ENCODE measurements at places on chromosomes 2 and 18.
A peak's percentile ranks its signal among the peaks of the same experiment; 100 is the strongest.

GRCh38 chr2:2827046-2827636 lies 496.1 kb upstream of the MYT1L start:
- no peak for DNase-seq

- peak; percentile 57 for DNase-seq
Observed at GRCh38 chr2:20065885-20066602, 14.6 kb upstream of the LAPTM4A start.

DNA sequence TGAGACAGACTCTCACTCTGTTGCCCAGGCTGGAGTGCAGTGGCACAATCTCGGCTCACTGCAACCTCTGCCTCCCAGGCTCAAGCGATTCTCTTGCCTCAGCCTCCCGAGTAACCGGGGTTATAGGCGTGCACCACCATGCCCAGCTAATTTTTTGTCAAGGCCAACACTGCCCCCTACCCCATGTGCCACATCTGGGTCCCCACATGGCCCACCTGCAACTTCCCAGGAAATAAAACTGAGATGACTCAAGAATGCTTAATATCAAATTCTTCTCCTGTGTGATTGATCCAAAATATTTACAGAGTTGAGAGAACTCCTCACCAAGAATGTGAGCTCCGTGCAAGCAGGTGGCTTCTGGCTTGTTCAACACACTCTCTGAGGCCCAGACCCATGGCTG lies 9.1 kb downstream of the AP1S3 start:
- no peak for DNase-seq

DNA sequence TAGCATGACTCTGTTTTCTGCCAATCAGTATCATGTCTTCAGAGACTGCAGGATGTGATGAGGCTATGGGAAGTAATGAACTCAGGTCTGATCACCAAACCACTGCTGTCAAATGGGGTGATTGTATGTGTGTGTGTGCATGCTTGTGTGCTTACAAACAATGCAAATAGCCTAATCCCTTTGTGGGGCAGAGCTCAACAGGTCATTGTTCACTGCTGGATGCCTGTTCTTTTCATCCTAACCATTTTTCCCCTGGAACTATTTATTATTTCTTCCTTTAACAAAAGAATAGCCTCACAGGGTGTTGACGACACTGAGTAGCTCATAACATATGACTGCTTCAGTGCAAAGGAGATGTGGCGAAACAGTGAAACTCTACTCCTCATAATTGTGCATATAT lies 55.9 kb downstream of the NXPH2 start:
- DNase-seq: no peak

DNA sequence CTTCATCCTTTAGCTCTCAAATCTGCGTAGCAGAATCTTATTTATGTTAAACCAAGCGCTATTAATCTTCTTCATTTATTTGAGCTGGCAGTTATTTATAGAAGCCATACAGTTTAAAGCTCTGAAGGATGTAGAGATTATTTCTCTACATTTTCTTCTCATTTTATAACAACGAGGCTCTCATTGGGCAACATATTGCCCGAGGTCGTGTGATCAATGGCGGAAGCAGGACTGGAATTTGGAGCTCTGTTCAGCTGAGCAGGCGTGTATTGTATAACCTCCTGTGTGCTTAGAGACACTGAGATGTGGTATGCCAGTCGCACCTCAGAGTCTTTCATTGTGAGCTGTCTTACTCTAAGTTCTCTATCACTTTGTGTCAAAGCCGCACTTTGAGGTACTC lies 17.5 kb upstream of the DRC1 start:
- DNase-seq: no peak

DNA sequence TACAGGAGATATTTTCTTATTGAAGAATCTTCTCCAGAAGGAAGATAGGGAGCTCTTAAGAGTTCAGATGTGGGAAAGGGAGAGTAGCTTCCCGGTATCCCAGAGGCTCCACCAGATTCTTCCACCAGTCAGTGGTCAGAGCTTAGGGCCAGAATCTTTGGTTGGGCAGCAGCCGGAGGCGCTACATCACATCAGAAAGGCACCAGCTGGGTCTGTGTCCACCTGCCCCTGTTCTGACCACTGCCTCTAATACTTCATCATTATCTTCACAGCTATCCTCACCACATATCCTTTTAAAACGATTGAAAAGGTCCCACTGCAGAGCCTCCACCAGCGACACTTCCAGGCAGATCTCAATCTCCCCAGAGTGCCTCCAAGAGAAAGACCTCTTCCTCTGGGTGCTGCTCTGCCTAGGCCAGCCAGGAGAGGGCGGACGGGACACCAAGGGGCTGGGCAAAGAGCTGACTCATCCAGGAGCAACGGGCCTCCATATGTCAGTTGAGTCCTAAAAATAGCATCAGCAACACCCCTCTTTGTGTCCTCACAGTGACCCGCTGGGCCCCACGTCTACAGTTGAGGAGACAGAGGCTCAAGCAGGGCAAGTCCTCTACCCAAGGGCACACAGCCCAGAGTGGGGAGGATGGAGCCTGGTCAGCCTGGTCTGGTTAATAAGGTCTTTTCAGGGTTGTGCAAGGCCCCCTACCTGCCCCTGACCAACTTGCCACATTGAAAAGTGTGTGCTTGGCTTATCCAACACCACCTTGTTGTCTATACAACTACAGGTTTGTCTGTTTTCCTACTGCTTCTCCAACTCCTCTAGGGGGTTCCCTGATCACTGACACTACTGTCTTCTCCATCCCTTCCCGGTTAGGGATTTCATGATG lies 81.2 kb downstream of the ADD2 start:
- DNase-seq: peak; percentile 33

DNA sequence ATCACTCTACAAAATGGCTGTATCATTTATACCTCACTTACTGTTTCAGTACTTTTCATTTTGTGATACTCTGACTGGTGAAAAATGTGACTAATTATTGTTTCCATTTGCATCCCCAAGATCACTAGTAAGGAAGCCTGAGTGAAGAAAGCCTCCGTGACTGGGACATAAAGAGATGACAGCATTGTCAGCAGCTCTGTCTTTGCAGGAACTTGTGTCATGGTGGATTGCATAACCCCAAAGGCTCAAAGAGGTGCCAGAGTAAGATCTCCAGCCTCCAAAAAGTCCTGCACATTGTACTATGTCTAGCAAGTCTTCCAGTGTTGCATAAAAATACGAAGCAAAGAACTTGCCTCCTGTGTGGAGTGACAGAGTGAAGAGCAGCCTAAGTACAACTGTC lies 187.5 kb upstream of the CRIM1 start:
- DNase-seq: no peak

DNA sequence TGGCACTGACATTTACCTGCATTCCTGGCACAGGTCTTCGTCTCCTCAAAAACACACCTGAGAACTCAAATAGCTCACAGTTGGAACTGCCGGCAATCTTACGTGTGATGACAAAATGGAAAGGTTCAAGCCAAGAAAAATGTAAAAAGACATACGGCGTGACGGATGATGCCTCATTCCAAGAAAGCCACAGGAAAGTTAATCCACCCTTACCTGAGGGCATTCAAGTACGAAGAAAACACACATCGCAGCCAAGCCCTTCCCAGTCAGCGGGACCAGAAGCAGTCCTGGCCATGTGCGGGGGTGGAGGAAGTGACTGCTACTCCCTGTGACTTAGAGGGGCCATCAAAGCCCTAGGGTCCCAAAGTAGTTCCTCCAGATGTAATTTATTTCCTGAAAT lies 986.3 kb upstream of the CELF4 start:
- DNase-seq: no peak

DNA sequence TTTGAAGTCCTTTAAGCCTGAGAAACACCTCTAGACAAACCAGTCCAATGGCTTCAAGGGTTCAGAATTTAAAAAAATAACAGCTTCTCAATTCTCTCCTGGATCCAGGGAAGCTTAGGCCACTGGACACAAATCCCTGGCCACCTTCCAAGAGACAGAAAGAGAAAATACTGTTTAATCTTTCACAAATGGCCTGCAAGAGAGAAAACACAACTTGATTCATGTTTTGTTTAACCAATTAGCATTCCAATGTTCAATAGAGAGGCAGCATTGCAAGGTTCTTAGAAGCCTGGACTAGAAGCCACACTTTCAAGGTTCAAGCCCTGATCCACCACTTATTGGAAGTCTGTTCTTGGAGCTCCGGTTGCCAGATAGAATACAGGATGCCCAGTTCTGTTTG lies 109.0 kb upstream of the PARD3B start:
- DNase-seq: no peak

DNA sequence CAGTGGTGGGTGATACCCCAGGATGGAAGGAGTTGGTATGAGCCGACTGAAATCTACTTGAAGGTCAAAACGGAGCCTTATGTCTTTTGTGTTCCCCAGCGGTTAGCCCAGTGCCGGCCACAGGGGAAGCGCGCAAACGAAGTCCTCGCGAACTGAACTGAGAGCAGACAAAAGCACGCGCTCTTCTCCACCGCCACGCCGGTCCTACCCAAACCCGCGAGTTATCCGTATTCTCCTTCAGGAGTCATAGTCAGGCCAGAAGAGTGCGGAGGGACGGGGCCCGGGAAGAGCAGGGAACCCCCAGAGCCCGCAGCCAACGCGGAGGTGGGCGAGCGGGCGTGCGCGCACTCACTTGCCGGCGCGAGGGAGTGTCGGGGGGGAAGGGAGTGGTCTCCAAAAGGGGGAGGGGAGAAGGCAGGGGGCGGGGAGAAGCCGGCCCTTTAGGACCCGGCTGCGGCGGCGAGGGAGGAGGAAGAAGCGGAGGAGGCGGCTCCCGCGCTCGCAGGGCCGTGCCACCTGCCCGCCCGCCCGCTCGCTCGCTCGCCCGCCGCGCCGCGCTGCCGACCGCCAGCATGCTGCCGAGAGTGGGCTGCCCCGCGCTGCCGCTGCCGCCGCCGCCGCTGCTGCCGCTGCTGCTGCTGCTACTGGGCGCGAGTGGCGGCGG lies at the start of gene IGFBP2:
TSS of gene IGFBP2 (plus strand) at position 469 of the 664 bp plus-strand sequence. CDS start at position 573, 104 bp downstream.
- DNase-seq: no peak

GRCh38 chr2:138601458-138602165 lies 100.0 kb downstream of the SPOPL start:
- DNase-seq: no peak

DNA sequence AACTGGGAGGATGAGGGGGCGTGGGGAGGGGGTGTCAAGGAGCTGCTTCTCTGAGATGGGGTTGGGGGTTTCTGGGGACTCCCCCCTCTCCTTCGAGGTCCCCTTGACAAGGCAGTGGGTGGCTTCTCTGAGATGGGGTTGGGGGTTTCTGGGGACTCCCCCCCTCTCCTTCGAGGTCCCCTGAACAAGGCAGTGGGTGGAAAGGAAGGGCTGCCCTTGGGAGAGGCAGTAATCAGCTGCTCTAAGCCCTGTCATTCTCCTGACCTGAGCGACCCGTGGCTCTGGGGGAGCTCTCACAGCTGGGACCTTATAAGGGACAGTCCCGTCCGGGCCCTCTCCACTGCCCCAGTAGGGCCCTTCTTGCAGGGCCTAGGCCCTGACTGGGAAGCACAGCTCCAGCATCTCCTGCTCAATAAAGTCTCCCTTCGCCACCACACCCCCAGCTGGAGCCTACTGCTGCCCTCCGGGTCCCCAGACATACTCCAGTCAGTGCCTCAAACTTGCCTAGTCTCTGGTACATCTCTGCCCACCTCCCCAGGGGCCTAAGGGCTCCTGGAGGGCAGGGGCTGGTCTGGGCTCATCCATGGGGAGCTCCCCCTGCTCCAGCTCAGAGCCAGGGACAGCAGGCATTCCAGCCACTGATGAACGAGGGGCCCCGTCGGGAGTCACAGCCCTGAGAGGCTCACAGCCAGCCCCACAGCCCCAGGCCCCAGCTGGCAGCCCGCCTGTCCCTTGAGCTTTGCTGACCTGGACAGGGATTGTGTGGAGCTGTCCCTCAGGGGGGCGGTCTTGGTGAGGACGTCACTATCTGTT lies 2.8 kb downstream of the GAREM2 start:
- no peak for DNase-seq

DNA sequence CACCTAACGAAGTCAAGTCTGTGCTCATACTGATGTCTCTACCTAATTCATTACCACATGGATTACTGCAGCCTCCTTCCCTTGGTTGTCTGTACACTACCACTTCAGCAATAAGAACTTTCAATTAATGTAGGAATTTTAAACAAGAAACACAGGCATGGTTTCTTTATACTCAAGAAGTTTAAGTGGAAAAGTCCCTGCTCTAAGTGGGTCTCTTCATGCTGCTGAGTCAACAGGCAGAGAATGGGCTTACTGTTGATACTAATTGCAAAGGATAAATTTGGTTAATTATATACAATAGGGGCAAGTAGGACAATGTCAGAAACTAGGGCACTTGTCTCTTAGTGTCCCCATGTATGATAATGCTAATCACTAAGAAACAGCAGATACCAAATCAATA lies 392.6 kb downstream of the DSEL start:
- no peak for DNase-seq

- no peak for DNase-seq
Observed at GRCh38 chr2:129766374-129766993, 213.0 kb upstream of the RAB6C start.

DNA sequence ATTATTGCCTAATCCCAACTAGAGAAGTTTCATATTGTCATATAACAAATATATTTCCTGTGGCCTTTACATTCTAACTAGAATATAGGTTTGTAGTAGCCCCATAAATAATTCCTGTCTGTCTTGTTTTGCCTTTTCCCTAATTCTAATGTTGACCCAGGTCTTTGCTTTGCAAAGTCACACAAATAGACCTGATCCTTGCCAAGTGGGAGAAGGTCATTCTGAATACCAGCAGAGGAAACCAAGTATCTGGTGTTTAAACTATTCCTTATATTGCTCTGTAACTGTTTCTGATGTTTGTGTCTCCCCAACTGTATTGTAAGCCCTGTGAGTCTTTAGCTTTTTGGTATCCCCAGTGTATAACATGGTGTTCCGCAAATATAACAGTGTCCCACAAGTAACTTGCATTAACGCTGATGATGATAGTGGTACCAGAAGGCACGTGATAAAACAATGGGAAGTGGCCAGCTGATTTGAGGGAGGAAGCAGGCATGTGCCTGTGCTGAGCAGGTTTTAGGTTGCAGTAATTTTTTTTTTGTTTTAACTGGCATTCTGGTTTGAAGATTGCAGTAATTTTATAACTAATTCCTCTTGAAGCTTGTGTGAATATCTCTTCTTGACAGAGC lies 11.1 kb downstream of the HADHB start:
- DNase-seq: no peak

GRCh38 chr2:147033044-147033443 lies 811.8 kb upstream of the ACVR2A start:
- no peak for DNase-seq

DNA sequence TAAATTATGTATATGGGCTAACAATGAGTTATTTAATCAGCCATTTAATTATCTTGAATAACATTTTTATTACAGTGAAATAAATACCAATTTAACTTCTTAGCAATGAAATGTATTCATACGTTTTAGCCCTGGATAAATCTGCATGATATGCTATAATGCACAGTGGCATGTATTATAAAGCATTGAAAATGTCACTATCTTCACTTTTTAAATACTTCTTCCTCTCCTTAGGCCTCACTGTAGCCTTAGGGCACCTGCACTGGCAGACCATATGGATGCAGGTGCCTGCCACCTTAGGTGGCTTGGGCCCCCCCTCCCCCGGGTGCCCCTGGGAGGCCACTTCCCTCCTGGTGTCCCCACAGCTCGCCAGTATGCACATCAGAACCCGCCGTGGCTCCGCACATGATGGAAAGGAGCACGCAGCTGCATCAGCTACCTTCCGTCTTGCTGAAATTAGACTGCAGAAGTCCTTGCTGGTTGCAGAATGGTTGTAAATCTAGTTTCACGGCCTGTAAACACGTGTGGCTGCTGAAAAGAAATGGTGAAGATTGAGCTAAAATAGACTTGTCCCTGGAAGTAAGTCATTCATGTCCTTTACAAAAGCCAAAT lies 56.7 kb downstream of the ADI1 start:
- DNase-seq: no peak

GRCh38 chr2:145394181-145394580 lies 874.3 kb upstream of the ZEB2 start:
- no peak for DNase-seq

GRCh38 chr18:48765053-48765452 lies 185.7 kb downstream of the SMAD7 start:
- DNase-seq: no peak
